GM13977 (cell line): ENCODE measurements at places on chromosomes 4 and X.

DNA sequence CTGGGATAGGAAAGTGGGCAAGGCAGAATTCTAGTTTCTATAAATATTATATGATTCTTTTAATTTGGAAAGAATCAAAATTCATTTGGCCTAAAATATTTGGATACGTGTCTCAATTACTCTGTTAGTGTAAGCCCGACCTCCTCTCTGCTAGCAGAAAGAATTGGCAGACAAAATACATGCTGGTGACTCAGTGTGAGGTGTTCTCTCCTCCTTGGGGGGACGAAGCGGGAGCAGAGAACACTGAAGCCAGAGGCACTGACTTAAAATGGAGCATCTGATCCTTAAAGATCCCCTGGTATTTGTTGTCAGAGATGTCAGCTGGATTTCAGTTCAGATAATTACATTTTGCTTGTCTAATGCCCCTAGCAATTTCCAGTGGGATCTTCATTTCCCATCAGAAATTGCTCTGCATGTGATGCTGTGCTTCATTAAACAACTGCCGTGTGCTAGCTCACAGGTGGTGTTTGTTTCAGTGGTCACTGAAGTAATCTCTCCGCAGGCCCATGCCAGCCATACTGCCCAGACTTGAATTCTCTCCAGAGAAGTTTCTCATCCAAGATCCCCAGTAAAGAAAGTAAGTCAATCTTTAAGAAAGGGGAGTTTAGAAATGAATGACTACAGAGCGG, 188.7 kb upstream of the TLL1 start:
- DNase-seq: no peak

DNA sequence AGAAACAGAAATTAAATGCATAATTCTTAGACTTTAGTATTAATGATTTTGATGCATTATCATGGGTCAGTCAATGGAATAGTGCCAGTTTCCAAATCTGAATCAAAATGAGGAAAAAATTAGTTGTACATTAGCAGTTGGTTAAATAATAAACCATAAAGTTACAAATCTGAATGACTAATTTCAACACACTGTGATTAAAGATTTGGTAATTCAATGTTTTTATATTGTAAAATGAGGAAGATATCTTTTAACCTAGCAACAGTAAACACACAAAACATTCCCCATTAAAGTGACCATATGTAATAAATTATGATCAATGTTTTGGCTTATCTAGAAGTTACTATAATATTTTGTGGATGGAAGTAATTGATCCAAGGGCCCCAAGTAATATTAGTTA, 1.6 kb downstream of the FBXO8 start:
- DNase-seq: no peak

DNA sequence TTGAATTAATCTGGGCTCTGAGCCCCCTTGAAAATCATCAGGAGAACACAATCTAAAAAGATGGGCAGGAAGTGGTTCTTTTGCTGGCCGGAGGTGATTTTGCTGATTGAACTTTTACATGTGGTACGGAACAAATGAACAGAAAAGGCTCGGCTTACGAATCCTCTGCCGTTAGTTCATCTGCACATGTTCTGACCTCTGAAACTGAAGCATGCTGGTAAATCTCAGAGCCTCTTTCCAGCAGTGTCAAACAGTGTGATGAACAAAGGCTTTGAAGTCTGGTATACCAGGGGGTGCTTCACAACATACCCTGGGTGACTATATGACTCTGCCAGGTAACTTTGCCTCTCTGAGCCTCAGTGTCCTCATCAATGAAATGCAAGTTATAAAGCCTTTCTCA, 194.2 kb upstream of the C1QTNF7 start:
- peak; percentile 26 for DNase-seq

DNA sequence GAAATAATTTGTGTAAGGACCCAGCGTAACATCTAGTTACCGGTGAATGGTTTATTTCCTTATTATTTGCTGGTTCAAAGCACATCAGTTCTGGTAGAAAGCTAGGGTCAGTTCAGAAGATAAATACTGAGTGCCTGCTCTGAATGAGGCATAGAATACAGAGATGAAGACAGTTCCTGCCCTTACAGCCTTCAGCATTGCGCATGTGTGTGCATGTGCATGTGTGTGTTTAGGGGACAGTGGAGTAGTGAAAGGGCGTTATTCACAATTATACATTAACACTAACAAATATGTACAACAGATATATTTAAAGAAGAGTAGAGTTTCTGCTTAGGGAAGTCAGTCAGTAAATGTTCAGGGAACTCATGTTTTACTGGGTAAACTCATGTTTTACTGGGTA, 29.1 kb downstream of the CEP135 start:
- no peak for DNase-seq
